ENCODE measurements at places on chromosomes 13 and 19.

- no peak for DNase-seq
Observed at GRCh38 chr13:43085545-43085944, 62.2 kb downstream of the DNAJC15 start.

DNA sequence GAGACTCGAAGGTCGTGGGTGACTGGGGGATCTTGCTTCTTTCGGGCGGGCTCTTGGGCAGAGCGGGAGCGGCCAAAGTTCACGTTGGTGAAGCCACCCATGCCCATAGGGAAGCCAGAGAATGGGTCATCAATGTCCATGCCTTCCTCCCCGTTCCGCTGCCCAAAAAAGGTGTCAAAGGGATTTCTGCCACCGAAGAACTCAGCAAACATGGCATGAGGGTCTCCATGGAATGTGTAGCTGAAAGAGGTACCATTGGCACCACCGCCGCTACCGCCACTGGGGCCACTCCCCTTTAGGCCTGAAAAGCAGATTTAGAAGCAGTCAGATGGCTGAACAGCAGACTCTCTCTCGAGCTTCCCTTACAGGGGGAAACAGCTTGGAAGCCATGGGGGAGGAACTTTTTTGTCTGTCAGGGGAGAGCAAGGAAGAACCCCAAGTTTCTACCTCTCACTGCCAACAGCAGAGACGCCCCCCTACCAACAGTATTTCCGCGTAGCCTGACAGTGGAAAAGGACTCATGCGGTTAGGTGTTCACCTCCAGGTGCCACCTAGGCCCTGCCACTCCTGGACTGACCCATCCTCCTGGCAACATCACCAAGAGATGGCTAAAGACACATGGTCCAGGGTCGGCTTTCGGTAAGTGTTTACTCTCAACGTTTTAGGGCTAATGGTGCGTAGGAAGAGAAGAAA is 1.3 kb downstream of the DNAJB1 start:
- DNase-seq: no peak

GRCh38 chr13:111282425-111282824 is 38.0 kb upstream of the TEX29 start:
- DNase-seq: no peak

DNA sequence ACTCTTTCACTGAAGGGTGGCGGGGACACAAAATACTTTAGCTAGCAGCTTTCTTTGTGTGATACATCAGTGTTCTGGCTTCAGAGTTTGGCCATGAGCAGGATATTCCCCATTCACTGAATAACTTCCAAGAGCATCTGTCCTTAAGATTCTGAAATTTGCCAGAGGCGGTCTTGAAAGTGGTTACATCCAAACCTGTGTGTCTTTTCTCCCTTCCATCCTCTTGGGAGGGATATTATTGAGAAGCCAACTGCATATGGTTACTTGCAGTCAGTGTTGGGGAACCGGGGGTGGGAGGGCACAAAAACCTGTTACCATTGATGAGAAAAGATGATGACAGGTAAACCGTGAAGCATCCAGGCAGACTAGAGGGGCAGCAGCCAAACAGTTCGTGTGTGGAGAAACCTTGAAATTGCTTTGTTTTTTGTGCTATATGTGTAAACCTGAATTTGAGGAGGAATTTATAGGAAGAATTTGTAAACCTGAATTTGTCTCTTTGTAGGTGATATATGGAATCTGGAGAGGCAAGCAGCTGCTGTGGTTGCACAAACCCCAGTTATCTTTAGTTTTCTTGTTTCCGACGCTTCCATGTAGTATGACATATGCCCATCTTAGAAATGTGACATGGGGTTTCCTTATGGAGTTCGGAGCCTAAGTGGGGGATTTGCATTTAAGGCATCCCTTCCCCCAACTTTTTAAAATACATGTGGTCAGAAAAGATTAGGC is 104.8 kb downstream of the WDFY2 start:
- no peak for DNase-seq

- no peak for DNase-seq
Observed at GRCh38 chr13:34894756-34895155, 47.3 kb upstream of the NBEA start.

DNA sequence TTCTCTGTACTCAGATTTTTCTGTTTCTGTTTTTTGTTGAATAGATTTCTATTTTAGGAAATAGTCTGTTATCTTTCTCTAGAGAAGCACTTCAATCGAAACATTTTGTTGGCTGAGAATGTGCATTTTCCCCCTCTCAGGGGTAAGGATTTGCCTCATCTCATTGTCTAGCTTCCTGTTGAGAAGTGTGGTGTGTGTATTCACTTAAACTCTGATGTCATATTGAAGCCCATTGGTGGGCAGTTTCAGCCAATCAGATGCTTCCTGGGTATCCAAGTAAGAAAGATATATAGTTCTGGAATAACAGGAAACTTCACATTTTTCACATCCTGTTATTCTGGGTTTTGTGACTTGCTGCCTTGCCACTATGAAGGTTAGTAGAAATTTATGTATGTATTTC is 87.6 kb downstream of the ARHGEF7 start:
- no peak for DNase-seq

DNA sequence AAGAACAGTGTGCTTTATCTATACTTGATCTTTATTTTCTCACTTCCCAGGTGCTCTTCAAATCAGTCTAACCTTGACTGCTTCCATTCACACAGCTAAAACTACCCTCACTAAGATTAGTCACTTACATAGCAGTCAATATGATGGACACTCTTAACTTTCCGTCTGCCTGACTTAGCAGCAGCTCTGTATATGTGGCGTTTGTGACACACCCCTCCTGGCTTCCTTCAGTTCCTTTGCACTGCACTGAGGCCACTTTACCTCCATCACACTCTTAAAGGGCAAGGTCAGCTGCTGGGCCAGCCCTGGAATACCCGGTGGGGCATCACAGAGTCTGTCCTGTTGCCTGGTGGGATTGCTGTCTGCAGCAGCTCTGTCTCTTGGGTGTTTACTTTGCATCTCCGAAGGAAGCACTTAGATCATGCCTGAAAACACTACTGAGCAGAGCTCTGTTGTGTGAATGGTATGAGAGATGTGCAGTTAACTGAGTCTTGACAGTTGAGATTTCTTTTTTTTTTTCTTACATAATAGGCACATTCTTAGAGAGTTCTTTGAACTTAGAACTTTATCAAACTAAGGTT is 35.6 kb upstream of the IL17D start:
- no peak for DNase-seq

- no peak for DNase-seq
Observed at GRCh38 chr19:54248016-54248601, 5.5 kb upstream of the LILRA6 start.

GRCh38 chr13:84077271-84077670 is 195.0 kb upstream of the SLITRK1 start:
- DNase-seq: no peak

Data from stimulated activated CD8-positive, alpha-beta memory T cell treated with anti-CD3 and anti-CD28 coated beads, Interleukin-15, amount 100 ng/mL, for 1 hour (primary cell).